Stimulated activated naive CD8-positive, alpha-beta T cell treated with anti-CD3 and anti-CD28 coated beads, Interleukin-15, Interleukin-2, amounts not matched to agents 100 U/mL and 50 U/mL, for 24 hours (primary cell): ENCODE measurements at places on chromosomes 13 and 19.

- DNase-seq: no peak
Observed at GRCh38 chr19:1107661-1108261, 4.0 kb downstream of the GPX4 start.

GRCh38 chr19:38172001-38172400 lies 52.0 kb downstream of the DPF1 start:
- DNase-seq: no peak

- no peak for DNase-seq
Observed at GRCh38 chr13:98133946-98134345, 8.9 kb upstream of the FARP1 start.

GRCh38 chr19:40305403-40305802 lies 20.3 kb upstream of the AKT2 start:
- peak; percentile 82 for DNase-seq

DNA sequence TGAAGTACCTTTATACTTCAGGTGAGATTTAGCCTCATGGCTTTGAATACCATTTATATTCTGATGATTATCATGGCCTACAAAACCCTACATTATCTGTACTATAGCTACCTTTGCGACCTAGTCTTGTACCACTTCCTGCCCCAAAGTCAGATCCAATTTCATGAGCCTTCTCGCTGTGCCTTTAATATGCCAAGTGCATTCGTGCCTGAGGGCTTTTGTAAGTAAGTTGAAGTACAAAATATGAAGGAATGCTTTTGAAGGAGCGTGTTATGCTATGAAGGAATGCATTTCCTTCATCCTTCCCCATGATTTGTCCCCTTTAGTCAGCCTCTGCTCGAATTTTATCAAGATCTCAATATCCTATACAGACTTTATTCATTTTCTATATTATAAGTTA lies 9.2 kb upstream of the RASL11A start:
- no peak for DNase-seq

GRCh38 chr19:57934820-57935665 lies at the start of gene ZNF418:
TSS of gene ZNF418 (minus strand) at chr19:57935402. CDS start at chr19:57933822, 1,580 bp downstream.
- peak; percentile 35 for DNase-seq

DNA sequence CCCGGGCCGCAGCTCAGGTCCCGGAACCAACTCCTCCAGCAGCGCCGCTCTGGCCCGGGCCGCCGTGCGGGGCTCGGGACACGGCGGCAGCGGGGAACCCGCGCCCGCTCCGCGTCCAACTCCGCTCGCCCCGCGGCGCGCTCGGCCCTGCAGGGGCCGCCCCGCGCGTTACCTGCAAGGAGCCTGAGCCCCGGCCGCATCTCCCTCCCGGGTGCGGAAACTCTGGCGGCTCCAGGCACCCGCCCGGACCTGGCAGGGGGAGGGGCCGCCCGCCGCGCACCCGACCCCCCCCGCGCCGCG lies at the start of gene TMTC4:
Gene TMTC4, minus strand, starts transcription at position 224 of the 300 bp plus-strand sequence. CDS start 4,433 bp downstream, outside the sequence.
- DNase-seq: no peak

DNA sequence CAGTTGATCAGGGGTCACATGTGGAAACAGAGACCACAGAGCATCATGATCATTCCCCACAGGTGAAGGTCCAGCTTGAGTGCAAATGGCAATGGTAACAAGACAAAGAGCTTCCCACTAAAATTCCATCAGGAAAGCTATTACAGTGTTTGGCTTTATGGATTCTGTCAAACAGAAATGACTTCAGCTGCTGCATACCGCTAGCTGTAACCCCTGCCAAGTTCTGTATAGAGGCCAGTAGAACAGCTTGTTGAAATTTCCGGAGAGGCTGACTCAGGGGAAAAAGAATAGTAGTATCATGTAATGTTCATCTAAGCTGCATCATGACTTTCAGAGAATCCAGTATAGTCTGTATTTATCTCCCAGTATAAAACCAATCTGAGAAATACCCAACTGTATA lies 1704.7 kb downstream of the SLITRK5 start:
- no peak for DNase-seq

GRCh38 chr13:112104881-112105234 lies 37.9 kb downstream of the SOX1 start:
- DNase-seq: no peak

- DNase-seq: no peak
Observed at GRCh38 chr13:104831831-104832230, 1703.6 kb downstream of the EFNB2 start.

DNA sequence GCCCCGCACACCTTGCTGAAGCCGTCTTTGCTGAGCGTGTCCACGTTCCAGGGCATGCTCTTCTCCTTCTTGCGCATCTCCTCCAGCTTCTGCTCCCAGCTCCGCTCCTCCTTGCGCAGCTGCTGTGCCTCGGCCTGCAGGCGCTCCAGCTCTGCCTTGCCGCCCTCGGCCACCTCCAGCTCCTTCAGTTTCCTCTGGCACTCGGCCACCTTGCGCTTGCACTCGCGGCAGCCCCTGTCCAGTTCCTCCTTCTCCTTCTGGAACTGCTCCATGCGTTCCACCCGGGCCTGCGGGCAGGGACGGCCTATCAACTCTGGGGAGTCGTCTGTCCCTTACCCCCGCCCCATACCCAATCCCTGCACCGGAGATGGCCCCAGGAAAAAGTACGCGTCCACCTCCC lies 7.4 kb downstream of the CDC37 start:
- no peak for DNase-seq

DNA sequence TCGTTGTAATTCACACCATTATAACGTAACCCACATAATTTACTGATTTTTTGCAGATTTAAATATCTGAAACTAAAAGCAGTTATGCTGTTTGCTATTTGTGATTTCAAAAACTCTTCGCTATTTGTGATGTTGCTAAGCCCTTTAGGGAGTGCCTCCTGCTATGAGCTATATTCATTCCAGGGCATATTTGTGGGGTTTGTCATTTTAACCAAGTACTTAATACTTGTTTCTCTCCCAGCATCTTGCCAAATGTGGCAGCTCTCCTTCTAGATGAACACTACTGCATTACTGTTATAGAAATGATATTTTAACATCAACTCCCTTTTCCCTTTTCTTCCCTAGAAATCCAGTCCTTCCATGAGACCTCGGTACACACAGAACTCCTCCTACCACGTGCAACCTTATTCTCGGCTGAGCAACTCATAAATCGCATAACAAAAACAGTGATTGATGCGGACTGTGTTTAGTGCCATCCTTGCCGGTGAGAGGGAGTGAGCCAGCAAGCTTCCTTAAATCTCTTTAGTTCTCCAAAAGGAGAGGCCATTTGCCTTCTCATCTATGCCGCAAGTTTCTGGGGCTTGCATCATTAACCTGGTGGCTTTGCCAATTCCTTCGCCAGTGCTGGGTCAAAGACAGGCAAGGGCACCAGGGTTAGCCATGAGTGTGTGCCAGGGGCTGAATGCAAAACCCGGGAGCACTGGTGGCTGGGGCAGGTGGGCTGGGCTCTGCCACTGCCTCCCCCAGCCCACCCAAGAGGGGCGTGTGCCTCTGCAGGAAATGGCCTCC lies 33.4 kb downstream of the RFX2 start:
- DNase-seq: no peak

DNA sequence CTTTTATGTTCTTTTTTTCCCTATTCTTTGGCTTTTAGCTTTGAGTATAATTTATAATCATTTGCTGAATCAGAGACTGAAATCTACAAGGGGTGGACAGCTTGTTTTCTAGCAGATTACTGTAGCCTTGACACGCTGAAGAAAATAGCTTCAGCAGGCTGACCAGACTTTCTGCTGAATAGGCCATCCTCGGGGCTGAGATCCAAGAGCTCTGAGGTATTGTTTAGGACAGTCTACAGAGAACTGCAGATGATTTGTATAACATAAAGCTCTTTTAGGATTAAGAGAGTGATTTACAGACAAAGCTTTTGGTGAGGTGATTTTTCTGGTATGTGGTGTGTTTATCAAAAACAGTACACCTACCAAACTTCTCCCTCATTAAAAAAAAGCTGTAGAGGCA lies 16.8 kb downstream of the POLR1D start:
- no peak for DNase-seq

GRCh38 chr13:104387510-104387909 lies 1321.3 kb upstream of the SLC10A2 start:
- no peak for DNase-seq
